ENCODE measurements at places on chromosomes 11 and 22.

DNA sequence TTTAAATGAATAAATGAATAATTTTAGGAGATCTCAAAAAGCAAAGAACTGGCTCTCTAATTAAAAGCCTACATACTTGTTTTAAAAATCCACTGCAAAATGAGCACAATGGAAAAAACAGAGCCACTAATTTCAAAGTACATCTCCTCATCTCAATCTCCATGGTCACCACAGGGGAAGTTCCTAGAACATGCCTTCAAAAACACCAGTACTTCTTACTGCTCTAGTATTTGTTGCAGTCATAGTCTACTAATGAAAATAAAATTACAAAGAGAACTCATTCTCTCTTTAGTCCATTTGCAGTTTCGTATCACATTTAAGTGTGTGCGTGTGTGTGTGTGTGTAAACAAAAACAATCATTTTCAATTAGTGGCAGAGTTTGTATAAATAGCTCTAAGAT is 54.0 kb downstream of the PIK3C2A start:
- DNase-seq, result no peak

DNA sequence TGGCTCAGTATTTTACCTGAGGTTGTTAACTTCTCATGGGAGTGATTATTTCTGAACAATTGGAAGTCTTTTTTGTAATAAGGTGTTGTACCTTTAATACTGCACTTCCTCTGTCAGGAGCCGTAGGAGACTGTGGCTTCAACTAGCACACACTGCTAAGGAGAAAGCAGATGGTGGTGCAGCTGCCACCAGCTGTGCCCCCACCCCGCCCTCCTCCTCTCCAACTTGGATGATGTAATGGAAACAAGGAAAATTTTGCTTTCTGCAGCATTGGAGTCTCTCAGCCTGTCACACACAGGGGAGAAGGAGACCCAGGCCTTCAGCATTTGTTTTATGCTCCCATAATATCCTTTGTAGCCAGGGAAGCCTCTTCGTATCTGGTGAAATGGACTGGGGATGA is 91.2 kb downstream of the TEAD1 start:
- DNase-seq, result peak; percentile 47

- no peak for DNase-seq
Measured at GRCh38 chr11:61024938-61025820, 53.7 kb downstream of the CD6 start.

DNA sequence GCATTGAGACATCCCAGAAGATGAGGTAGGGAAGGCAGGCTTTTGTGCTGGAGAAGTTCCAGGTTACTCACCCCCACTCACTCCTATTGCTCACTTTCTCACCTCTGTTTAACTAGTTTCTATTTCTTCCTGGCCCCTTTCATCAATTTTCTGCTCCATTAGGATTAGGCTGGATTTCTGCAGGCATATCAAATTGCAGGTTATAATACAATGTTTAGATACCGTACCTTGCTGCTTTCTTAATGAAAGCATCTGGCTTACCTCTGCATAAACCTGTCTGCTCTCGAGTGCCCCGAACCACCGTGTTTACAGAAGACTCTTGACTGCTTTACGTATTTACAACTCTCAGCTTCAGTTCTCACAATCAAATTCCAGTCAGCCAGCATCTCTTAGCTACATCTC is 173.7 kb downstream of the ADAMTS15 start:
- no peak for DNase-seq

DNA sequence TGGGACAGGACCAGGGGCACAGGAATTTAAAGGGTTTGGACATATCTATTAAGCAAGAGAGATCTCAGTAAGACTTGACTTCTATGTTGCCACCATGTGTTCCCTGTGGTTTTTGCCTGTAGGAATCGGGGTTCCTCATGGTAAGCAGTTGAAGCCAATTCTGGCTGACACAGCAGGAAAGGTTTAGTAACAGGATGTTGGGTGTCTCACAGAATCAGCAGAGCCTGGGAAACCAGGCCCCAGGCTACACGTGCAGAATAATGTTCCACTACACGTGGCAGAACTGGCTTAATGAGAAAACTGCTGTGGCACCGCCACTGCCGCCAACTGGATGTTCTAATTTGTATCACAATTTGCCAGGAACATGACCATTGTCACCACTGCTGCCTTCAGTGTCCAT is 264.6 kb upstream of the PLET1 start:
- DNase-seq, result peak; percentile 23

GRCh38 chr11:112352907-112353306 is 92.2 kb upstream of the PLET1 start:
- DNase-seq, result no peak

- no peak for DNase-seq
Measured at GRCh38 chr22:29979777-29980321, 96.9 kb downstream of the MTMR3 start.

DNA sequence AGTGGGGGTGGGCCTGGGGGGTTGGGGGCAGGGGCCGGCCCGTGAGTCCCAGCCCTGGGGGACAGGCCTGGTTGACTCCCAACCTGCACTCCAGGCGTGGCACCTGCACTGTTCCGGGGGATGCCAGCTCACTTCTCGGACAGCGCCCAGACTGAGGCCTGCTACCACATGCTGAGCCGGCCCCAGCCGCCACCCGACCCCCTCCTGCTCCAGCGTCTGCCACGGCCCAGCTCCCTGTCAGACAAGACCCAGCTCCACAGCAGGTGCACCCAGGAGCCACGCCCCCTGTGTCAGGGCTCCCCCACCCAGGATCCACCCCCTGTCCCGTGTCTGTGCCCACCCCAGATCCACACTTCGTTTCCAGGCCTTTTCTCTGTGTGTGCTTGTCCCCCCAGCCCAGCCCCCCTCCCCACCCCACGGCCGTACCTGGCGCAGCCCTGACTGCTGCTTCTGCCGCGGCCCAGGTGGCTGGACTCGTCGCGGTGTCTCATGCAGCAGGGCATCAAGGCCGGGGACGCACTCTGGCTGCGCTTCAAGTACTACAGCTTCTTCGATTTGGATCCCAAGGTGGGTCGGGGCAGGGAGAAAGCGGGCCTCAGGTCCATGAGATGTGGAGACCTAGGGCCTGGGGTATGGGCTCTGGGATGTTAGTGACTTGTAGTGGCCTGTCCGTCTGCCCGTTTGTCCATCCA is 4.8 kb downstream of the FERMT3 start:
- no peak for DNase-seq

GRCh38 chr11:45024316-45024715 is 73.6 kb upstream of the TP53I11 start:
- no peak for DNase-seq

DNA sequence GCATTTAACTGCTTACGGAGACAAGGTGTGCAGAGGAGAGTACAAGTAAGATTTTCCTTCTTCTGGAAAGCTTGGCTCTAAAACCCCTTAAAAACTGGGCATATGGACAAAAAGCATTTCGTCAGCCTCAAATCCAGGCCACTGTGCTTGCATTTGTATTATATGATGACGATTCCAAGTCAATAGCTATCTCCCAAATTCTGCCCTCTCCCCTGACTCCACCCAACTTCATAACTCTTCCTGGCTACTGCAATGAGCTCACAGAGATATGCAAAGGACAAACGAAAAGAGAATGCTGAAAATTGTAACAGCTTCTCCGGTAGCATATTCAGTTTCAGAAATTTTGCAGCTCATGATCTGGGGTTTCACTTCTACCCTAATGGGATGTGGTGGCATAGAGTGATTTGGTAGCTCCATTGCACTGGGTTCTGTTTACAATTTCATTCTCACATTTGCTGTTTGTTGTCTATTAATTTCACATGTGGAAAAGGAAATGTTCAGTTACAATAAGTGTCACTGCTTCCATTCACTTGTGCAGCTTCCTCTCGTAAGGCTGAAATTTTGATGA is 45.6 kb upstream of the CHRM4 start:
- DNase-seq, result no peak

DNA sequence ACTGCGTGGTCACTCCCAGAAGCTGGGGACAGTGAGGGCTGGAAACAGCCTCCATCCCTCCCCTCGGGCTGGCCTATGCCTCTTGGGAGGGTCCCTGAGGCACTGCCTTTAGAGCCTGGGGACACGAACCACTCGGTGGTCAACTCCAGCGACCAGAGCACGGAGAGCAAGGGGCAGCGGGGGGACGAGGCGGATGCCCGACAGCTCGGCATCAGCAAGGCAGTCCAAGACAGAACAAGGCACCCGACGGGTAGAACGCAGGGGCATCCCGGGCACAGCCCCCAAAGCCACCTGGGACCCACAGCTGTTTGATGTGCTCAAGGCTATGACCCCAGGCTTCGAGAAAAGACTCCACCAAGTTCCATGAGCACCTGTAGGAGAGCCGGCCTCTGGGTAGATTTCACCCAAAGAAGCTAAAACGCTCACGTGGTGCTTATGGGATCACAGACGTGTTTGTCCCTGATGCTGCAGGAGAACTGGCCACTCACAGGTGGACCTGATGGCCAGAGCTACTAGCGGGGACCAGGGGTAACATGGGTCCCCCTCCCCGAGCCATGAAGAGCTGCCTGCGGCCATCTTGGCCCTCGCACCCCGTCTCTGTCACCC is 510 bp upstream of the LSP1 start:
- DNase-seq, result no peak

GRCh38 chr11:130847517-130847916 is 68.8 kb downstream of the SNX19 start:
- DNase-seq, result peak; percentile 97

DNA sequence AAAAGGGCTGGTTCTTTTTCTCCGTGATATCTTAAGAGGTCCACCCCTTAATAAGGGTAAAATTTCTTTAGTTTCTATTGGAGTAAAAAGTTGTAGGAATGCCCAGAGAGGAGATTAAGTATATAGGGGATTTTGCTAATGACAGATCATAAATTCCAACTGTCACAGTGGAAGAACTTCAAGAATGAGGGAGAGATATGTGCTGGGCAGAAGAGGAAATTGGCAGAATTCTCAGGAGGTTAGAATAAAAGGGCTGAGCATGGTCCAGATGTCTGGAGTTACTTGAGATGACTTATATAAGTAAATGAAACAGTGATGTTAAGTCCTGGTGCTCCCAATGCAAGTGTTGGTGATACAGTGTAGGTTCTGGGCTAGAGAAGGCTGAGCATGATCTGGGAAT is 417.6 kb upstream of the ARHGAP42 start:
- peak; percentile 8 for DNase-seq

DNA sequence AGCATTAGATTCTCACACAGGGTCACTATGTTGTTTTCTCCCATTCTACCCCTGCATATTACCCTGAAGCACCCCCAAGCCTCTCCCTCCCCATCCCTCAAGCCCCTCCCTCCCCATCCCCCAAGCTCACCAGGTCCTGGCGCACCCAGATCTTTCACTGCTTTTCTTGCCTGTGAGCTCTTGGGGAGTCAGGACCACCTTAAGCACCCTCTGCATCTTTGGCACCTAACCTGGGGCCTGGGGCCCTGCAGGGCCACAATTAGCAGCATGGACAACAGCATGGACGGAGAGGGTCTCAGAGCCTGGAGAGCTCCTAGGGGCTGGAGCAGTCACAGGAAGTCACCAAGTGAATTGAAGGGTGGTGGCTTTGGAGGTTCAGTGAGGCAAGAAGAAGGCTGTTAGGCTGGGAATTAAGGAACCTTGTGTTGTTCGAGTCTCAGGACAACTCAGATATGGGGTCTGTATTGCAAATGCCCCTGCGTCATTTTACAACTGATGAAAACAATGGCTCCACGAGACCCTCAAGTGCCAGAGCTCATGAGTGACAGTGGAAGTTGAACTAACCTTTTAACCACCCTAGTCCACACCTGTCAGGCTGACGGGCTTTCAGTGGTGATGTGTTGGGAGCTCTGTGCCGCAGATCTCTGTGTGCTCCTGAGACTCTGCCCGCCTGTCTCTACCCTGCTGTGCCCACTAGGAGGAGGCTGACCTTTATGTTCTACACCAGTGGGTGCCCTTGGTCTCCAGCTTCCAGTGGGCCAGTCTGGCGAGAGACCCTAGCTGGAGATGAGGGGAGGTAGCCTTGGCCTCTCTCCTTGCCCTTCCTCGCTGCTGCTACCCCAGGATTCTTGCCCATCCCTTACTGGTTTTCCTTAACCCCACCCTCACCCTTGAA is 111.3 kb upstream of the OR4B1 start:
- no peak for DNase-seq

DNA sequence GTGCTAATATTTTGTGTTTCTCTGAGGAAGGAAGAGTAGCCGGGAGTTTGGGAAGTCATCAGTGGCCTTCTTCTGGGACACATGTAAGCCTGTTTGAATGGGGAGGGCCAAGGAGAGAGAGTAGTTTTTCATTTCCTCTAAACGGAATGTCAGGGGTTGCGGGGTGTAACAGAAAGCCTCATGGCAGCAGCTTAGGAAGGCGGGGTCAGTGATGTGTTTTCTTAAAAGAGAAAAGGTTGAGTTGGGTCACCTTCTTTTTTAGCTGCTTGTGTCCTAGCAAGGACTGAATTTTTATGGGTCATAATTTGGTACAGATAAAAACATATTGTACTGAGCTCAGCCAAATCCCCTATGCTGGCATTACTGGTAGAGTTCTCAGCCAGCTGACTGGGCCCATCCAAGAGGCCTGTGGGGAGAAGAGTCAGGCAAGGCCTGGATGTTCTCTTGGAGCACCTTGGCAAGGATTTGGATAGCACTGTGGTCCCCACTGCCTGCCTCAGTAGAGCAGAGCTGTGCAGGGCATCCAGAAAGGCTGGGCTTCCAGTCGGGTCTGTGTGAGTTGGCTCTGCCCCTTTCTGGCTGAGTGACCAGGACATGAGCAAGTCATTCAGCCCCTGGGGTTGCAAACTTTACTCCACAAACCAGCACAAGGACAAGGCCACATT is 29.4 kb upstream of the NAV2 start:
- no peak for DNase-seq

GRCh38 chr11:113113801-113114704 is 152.8 kb downstream of the NCAM1 start:
- DNase-seq, result peak; percentile 34

DNA sequence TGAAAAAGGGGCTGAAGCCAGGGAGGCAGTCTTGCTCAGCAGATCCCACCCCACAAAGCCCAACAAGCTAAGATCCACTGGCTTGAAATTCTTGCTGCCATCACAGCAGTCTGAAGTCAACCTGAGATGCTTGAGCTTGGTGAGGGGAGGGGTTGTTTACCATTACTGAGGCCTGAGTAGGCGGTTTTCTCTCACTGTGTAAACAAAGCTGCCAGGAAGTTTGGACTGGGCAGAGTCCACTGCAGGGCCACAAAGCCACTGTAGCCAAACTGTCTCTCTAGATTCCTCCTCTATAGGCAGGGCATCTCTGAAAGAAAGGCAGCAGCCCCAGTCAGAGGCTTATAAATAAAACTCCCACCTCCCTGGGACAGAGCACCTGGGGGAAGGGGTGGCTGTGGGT is 746.1 kb upstream of the LRRC4C start:
- no peak for DNase-seq

- no peak for DNase-seq
Measured at GRCh38 chr11:70317581-70318305, 47.3 kb downstream of the PPFIA1 start.

GRCh38 chr11:64726211-64726641 is 3.2 kb upstream of the NRXN2 start:
- DNase-seq, result no peak

- DNase-seq, result peak; percentile 24
Measured at GRCh38 chr11:88310246-88310645, 27.3 kb downstream of the CTSC start.

- DNase-seq, result peak; percentile 50
Measured at GRCh38 chr11:131924457-131925201, 554.2 kb downstream of the NTM start.

- peak; percentile 72 for DNase-seq
Measured at GRCh38 chr11:119764108-119764868, 35.3 kb upstream of the NECTIN1 start.
